ENCODE measurements at places on chromosomes 7 and 10. TPM values are rescaled to one million over a fixed set of nuclear protein-coding genes. Genes with fewer than 3 reads are reported as not detected.

- no peak for DNase-seq
These were observed 19.8 kb downstream of the GPR141 start for GRCh38 chr7:37703361-37703760.

- DNase-seq: peak; percentile 77
These were observed at the start of gene AEBP1 for GRCh38 chr7:44103923-44104859. TSS of gene AEBP1 (plus strand) at chr7:44104345. CDS start at chr7:44104666, 321 bp downstream.

Gene NRBF2
- 29.9 TPM for total RNA-seq

Gene BUD31
- total RNA-seq: 136 TPM

DNA sequence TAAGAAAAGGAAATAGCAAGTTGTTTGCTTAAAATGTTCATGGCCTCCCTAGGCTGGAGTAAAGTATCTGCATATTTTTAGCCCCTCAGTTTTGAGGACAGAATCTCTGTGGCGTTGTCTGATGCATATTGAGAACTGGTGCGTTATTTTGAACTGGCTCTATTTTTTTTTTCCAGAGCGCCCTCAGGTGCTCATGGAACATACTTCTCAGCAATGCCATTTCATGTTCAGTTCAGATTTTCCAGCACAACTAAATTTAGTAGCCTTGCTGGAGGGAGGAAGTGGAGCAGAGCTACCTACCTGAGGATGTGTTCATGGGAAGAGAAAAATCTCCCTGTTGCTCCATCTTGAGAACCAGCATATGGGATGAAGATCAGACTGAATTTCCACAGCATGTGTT is 870.5 kb downstream of the LRMDA start:
- no peak for DNase-seq
